Activated T-helper 1 cell treated with Interleukin-2 at 50 U/mL for 16 hours (primary cell): ENCODE measurements at places on chromosomes 1 and 21.

DNA sequence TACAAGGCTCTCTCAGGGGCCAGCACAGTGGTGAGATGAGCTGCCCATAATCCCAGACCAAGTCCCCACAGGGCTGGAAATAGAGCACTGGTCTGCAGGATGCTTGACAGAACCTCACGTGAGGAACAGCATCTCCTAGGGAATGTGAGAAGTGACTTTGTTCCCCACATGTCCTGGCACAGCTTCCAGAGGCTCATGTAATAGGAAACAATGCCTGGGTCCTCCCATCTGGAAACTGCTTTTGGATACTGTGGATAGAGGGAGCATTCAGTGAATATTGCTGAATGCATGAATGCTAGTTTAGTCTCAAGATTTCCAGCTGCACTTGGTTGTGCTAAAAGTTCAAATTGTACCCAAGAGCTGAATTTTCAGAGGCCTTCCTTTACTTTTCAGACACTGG lies 146.2 kb downstream of the TNR start:
- DNase-seq, result no peak

- DNase-seq, result no peak
Measured at GRCh38 chr1:103108376-103109150, at the start of gene COL11A1. COL11A1 (minus strand) TSS chr1:103108522; CDS start chr1:103108178, 344 bp downstream.

DNA sequence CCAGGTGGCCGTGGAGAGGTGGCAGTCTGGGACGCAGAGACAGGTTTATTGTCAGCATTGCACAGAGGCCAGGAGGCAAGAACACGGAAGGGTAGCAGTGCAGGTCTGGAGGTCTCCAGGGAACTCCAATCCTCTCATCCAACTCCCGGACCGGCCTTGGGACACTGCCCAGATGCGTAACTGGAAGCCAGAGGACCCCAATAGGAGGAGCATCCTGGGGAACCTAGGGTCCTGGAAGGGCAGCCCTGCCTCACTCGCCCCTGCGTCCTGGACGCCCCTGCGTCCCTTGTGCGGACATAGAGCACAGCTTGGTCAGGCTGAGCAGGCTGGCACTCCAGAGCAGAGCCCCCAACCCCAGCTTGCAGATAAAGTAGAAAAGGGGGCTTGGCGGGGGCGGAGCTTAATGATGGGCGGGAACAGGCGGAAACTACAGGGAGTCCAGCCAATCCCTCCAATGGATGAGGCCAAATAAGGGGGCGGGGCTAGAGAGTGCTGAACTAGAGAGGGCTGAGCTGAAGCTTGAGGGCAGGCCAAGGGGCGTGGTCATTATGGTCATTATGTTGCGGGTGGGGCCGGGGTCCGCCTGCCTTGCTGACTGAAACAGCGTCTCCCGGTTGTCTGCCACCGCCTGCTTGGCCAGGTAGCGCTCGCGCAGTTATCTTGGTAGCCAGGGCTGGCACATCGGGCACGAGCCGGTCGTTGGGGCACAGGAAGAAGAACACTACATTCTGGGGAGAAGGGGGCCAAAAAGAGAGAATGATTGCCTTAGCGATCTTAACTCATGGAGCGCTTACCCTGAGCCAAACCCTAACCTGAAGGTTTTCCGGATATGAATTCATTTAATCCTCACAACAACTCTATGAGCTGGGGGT lies 3.7 kb upstream of the ARHGEF19 start:
- DNase-seq, result no peak

- DNase-seq, result no peak
Measured at GRCh38 chr1:27719286-27720251, 6.2 kb upstream of the FAM76A start.

DNA sequence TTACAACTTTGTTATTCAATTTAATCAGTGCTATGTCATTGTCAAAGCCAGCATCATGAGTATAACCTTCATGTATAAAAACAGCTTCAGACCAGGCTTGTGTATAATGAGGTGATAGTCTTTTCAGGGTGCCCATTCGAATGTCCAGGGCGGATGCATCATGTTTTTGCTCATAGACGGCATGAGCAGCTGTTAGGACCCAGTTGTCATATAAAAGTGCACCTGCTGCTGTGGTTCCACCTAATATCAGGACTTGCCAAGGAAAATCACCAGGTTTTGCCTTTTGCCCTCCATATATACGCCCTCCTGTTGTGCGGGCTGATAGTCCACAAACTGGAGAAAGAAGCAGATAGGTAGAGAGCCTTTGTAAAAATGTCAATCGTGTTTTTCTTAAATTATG lies 14.9 kb downstream of the TARDBP start:
- DNase-seq, result no peak
